ENCODE measurements at places on chromosomes 3 and 15.

DNA sequence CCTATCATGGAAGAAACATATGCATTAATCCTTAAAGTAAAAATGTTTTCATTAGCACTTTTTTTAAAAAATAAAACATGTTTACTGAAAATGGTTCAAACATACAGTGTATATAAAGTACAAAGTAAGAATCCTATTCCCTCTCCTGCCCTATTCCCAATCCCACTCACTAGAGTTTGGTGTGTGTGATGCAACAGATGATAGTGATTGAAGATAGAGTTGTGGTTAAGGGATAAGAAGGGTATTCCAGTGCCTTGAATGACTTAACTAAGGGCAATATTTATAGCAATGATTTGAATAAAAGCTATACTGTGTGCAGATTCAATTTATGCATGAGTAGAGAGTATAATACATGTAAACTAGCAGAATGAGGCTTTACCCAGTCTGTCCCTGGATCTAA is 18.1 kb downstream of the ZNF280D start:
- no peaks in the 10 kb centered on the region for H3K27me3 ChIP-seq
- H3K27ac ChIP-seq, result no peak overlapping the region
- no peak overlapping the region for H3K4me3 ChIP-seq
- no peak for DNase-seq
- no peaks in the 10 kb centered on the region for H3K4me1 ChIP-seq
- no peaks in the 10 kb centered on the region for H3K36me3 ChIP-seq

GRCh38 chr15:26771168-26771567 is 1.7 kb downstream of the GABRB3 start:
- no peak overlapping the region for H3K27ac ChIP-seq
- DNase-seq, result no peak
- H3K27me3 ChIP-seq, result peaks cover 7% of the 10 kb centered on the region

DNA sequence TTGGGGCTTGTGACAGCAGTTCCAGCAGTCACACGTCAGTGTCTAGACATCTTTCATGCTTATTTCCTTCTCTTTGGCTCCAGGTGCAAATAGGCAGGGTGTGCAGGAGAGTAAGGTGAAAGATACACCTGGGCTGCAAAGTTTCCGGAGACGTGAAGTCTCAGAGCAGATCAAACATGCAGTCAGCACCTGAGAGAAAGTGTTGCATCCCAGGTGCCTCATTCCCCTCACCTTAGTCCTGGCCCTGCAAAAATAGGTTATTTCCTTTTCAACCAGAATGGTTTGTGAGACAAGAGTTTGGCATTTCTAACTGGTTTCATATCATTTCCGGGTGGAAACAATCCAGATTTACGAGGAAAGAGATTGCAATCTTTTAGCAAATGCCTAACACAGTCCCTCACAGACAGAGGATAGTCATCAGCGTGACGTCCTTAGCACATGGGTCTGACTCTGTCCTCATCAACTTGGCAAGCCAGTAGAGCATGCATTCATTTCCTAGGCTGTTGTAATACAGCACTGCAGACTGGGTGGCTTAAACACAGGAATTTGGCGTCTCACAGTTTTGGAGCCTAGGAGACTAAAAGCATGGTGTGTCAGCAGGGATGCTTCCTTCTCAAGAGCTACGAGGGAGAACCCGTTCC is 58.2 kb upstream of the ARRDC4 start:
- no peaks in the 10 kb centered on the region for H3K4me1 ChIP-seq
- H3K36me3 ChIP-seq, result no peaks in the 10 kb centered on the region
- no peak overlapping the region for H3K4me3 ChIP-seq
- no peak for DNase-seq
- H3K27ac ChIP-seq, result no peak overlapping the region

- H3K36me3 ChIP-seq, result no peaks in the 10 kb centered on the region
- DNase-seq, result no peak
- no peak overlapping the region for H3K4me3 ChIP-seq
- H3K27ac ChIP-seq, result peak overlapping the region; percentile 72
Observed at GRCh38 chr15:98946301-98947255, 61.0 kb downstream of the PGPEP1L start.

DNA sequence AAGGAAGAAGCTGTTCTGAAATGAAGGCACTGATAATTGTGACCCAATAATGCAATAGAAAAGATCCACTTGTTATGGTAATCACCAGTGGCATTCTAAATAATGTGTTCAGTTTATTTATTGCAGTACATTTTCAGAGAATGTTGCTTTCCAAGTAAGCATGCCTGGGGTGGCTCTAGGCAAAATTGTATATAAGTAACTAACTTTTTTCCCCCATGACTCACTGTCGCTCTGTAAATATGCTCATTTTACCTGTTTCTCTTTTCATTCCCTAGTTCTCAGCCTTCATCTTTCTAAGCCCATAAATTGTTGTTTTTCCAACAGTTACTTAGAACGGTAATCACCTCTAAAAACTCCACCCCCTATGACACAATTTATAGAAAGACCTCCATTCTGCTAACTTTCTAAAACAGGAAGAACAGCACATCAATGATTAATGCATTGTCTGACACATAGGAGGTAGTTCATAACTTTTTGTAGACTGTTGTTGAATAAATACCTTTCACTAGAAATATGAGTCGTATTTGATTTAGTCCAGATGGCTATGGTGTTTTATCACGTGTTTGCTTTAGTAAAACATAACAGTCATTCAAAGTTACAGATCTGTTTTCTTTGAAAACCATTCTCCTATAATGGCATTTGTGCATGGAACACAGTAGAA is 143.1 kb downstream of the LSAMP start:
- H3K27me3 ChIP-seq, result no peaks in the 10 kb centered on the region
- no peak overlapping the region for H3K4me3 ChIP-seq
- H3K36me3 ChIP-seq, result no peaks in the 10 kb centered on the region
- DNase-seq, result no peak

Data from uterus (tissue), 4 donors.